ENCODE measurements at places on chromosomes 1 and 21.
A peak's percentile ranks its signal among the peaks of the same experiment; 100 is the strongest.

GRCh38 chr1:44740179-44740617 is 561 bp downstream of the KIF2C start:
- no peak for DNase-seq

DNA sequence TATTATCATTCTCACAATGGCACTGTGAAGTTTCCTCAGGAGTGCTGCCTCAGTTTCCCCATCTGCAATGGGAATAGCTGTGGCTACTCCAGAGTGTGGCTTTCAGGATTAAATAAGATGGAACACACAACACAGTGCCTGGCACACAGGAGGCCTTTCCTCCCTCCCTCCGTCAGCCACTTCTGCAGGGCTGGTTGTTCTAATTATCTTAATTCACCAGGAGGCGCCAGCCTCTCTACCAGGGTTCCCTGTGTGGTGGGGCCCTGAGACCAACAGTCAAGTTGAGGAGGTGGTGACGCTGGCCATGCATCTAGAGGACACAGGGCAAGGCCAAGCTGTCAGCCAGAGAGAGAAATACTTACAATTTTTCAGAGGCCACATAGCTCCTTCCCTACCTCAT is 6.3 kb upstream of the FOXO6 start:
- no peak for DNase-seq

DNA sequence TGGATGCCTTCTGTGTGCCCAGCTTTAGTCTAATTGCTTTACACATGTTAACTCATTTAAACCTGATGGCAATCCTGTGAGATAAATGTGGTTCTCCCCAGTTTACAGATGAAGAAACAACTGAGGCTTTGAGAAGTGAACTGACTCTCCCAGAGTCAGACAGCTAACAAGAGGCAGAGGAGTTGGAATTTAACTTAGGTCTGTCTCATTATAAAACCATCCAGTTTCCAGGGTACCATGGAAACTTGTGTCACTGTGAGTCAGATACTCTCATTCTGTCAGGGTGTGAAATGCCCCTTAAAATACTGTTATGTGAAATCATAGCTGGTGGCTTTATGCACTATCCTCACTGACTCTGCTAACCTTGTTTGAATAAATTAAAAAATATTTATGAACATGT is 206.6 kb downstream of the PBX1 start:
- DNase-seq, result peak; percentile 86

GRCh38 chr1:173255214-173255813 is 48.2 kb upstream of the TNFSF4 start:
- no peak for DNase-seq

DNA sequence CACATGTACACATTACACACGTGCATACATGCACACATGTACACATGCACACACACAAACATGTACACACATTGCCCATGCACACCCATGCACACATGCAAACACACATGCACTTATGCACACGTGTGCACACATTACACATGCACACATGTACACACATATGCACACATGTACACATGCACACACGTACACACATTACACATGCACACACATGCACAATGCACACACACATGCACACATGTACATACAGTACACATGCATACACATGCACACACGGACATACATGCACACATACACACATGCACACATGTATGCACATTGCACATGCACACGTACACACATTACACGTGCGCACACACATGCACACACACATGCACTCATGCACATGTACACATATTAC is 95.3 kb upstream of the TTC34 start:
- no peak for DNase-seq
